Smooth muscle cell of the pulmonary artery (primary cell): ENCODE measurements at places on chromosomes 4 and X. TPM values are rescaled to one million over a fixed set of nuclear protein-coding genes. Genes with fewer than 3 reads are reported as not detected.

Gene LRCH2
- total RNA-seq = 10.9 and 11.7 TPM in 2 replicates

Gene ITM2A
- total RNA-seq = 0.72 TPM in 1 of 2 replicates, not detected in the other

Gene TEX13D
- total RNA-seq = not detected in 2 replicates

Gene ERVMER34-1
- not detected in 2 replicates for total RNA-seq

Gene COL25A1
- total RNA-seq = 0.33 and 0.91 TPM in 2 replicates

Gene SPARCL1
- total RNA-seq = 0.17 and 0.46 TPM in 2 replicates

Gene KLB
- under 0.01 and 0.07 TPM in 2 replicates for total RNA-seq

Gene UGT2B10
- not detected in 2 replicates for total RNA-seq

Gene TLR10
- total RNA-seq = not detected in 2 replicates
